ENCODE measurements at places on chromosomes 12 and 14.
A peak's percentile ranks its signal among the peaks of the same experiment; 100 is the strongest.

GRCh38 chr12:88419794-88420193 lies 160.5 kb downstream of the KITLG start:
- DNase-seq = no peak

GRCh38 chr12:70468741-70469140 lies 102.7 kb downstream of the KCNMB4 start:
- no peak for DNase-seq

GRCh38 chr12:52806169-52806811 lies 7.6 kb downstream of the KRT4 start:
- no peak for DNase-seq

DNA sequence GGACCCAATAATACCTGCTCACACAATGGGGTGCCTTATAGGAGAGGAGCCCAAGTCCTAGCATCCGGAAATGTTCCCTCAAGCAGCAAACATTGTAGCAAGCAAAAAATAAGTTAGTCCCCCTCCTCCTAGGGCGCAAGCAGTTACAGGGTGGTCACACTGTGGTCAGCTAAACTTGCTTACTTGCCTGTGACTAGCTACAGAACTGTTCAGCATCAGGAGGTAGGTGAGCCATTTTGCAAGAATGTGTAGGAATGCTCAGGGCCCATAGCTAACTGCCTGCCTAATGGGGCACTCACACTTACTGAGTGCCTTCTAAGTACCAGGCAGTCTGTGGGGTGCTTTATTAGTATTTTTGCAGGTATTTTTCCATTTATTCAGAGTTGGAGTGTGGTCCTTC lies 154.6 kb upstream of the GRIN2B start:
- no peak for DNase-seq

- DNase-seq = no peak
Observed at GRCh38 chr12:646442-647384, 16.5 kb downstream of the NINJ2 start.

GRCh38 chr12:94589591-94590001 lies 60.8 kb downstream of the TMCC3 start:
- no peak for DNase-seq

DNA sequence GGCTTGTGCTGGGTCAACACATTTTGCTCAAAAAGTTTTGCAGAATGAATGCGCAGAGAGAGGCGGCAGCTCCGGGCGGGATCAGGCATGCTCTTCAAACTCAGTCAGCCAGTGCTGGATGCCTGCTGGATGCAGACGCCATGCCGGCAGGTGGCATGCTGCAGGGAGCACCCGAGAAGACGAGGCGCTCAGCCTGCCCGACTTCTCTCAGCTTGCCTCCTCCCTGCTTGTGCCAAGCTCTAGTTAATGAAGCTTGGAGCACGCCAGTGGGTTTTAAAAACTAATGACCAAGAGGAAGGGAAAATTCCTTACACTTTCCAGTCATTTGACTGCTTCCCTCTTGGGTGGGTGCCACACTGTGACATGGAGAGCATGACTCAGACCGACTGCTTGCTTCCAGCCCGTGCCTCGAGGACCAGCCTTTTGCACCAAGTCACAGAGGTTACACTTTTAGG lies 39.8 kb downstream of the SLC24A4 start:
- DNase-seq = no peak

- no peak for DNase-seq
Observed at GRCh38 chr12:67916266-67916970, 72.8 kb upstream of the IFNG-AS1 start.

DNA sequence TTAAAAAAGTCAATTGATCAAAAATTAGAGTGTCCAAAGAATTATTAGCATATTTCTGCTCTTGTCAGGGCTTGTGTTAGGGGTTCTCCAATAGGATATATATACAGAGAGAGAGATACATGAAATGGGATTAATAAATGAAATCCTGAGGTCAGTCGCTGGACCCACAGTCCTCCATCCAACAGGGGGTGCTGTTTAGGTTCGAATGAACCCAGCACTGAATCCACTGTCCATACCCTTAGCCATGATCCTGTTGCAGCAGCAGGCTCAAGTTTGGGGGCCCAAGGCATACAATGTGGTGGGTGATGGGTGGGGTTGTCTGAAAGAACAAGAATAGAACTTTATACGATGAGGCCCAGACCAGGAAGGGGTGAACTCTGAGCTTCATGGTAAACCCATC lies 780 bp upstream of the MYO1H start:
- DNase-seq = no peak

DNA sequence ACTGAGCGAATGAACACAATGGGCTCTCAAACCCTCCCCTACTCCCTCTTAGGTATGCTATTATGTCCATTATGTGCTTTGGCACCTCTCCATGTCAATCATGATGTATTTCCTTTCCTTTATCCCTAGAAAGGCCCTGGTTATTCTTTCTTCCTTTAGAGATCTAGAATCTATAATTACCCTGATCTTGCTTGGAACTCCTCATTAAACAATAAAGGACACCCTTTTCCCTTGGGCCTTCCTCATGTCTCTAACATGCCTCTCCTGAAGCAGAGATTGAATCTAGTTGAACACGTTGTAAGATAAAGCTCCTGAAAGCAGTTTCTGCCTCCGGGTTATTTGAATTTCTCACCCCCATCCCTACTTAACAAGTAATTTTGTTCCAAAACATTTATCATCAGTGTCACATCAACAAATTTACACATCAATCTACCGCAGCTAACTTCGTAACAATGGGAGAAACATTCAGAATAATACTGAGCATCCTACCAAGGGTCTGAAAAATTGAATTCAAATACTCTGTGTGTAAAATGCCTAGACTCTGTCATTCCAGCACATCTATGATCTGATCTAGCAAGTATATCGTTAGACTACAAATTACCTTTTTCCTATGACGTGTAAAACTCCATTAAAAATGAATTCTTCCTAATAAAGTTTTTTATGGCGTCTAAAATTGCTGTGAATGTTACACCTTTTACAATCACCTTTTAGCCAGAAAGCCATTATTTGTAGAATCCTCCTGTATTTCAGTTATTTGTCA lies 5.4 kb downstream of the USP44 start:
- no peak for DNase-seq

DNA sequence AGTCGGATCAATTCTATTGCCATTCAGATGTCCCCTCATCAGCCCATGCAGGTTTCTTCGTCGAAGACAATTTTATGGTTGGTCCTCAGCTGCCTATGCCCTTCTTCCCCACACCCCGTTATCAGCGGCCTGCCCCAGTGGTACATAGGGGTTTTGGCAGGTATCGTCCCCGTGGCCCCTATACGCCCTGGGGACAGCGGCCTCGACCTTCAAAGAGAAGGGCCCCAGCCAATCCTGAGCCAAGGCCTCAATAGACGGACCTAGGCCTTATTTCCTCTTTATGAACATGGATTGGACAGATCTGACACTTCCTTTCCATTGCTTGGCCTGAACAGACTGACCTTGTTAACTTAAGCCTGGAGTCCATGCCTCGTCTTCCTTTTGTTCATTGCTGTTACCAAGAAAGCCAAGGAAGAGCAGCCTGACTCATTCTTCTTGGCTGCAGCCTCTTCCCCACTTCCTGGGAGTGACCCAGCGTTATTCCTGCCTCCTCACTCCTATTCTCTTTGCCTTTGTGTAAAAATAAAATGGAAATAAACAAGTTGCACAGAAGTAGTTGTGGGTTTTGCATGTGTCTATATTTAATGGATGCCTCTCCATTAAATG lies 156.5 kb upstream of the AMIGO2 start:
- no peak for DNase-seq

DNA sequence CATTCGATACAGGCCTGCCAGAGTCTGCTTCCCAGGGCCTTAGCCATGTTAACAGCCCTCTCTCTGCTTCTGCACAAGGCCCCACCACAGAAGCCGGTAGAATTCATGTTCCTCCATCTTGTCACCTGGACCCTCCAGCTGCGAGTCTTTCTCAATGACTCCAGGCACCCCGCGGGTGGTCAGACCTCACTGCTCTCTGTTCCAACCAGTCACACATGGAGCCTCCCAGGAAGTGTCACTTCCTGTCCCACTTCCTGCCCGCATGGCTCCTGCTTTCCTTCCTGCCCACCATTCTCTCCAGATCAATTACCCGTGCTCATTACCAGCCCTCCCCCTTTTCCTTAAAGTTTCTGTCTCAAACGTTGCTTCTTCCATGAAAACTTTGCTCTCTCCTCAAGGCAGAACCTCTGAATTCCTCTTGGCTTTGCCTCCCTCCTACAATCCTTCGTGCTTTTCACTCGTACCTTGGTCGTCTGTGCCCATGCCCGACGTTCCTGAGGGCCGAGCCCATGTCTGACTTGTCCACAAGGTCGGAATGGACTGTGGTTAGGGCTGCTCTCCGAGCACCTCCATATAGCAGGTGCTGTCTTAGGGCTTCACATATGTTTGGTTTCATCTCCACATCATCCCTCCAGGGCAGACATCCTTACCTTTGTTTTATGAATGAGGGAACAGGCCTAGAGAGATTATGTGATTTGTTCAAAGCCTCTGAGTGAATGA lies 172.1 kb downstream of the TSPAN9 start:
- no peak for DNase-seq

DNA sequence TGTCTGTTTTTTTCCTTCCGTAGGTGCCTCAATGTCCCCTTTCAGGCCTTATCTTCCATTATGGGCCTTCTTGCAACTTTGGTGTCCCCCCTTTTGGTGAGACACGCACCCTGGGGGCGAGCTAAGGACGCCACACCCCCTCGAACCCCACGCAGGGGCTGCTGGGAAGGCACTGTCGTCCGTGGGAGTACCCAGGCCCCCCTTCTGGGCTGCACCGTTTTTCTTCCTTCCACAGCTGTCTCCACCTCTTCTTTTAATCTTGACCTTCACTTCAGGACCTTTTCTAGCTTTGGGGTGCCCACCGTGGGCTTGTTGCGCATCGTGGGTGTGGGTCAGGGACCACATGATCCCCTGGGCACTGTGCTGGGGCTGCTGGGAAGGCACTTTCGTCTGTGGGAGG lies 271.8 kb downstream of the ALG10 start:
- no peak for DNase-seq

GRCh38 chr12:65327207-65328076 lies 49.0 kb downstream of the MSRB3 start:
- no peak for DNase-seq

GRCh38 chr12:24561882-24562770 lies 386.8 kb downstream of the BCAT1 start:
- no peak for DNase-seq

DNA sequence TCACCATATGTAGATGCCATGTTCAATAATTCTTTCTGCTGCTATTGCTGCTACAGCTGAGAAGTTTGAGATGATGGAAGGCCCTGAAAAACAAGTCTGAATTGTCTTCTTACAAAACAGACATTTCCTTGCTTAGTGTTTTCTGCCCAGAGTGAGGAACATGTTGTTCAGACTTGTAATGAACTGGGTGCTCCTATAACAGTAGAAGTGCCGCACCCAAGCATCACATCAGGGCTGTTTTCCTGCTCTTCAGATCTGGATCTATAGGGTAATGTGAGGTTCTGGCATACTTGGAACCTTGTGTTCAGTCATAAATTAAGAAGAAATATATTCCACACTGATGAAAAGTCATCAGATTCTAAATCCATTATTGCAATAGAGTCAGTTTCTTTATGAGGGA lies 171.9 kb upstream of the DIO2 start:
- DNase-seq = no peak

GRCh38 chr12:25971654-25972041 lies 13.2 kb downstream of the RASSF8 start:
- DNase-seq = no peak

DNA sequence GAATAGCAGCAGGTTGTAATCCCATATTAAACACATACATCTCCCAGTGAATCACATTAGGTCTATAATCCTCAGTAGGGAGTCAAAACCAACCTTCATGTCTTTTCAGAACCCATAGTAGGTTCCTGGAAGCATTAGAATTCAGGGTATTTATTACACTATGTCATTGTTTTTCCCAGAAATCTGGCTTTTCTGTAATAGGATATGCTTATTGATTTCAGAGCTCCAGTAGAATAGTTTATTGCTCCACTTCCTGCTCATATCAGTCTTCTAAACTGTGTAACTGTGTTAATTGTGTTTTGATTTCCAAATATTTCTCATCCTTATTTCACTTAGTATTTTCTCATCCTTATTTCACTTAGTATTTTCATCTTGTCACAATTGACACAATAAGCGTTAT lies 268.0 kb downstream of the CCDC59 start:
- no peak for DNase-seq

GRCh38 chr14:33781236-33781635 lies 169.6 kb downstream of the EGLN3 start:
- no peak for DNase-seq

- DNase-seq = no peak
Observed at GRCh38 chr12:52019113-52019770, 12.5 kb downstream of the TAMALIN start.

GRCh38 chr12:4261655-4262054 lies 11.9 kb upstream of the CCND2 start:
- no peak for DNase-seq

- DNase-seq = no peak
Observed at GRCh38 chr12:22313286-22313962, 21.1 kb downstream of the ST8SIA1 start.

- no peak for DNase-seq
Observed at GRCh38 chr14:51620056-51620455, 31.7 kb upstream of the FRMD6 start.

GRCh38 chr12:56687223-56688128 lies 608 bp downstream of the PTGES3 start:
- DNase-seq = peak; percentile 65

DNA sequence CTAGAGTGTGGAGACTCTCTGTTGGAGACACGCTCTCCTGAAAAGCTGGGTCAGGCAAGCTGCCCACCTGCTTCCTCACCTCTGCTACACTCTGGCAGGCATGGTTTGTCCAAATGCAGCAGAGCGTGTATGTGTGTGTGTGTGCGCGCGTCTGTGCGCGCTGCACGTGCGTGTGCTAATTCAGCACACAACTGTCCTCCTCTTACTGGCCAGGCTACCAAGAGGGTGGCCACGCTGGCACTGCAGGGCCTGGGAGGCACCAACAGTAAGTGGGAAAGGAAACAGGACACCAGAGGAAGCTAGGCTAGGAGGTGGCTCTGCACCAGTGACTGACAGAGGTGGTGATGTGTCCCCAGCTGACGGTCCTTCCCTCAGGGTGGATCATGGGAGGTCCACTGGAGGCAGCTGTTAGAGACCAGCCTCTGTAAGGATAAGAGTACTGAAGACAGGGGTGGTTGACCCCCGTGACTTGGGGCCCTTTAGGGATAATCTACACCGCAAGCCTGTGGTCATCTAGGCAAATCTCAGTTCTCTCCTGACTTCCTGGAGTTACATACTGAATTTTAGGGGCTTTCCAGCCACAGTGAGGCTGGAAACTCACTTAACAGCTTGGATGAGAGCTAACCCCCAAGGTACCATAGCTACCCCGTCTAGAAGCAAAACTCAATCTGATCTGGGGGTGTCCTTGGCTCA lies 15.6 kb upstream of the TFCP2 start:
- no peak for DNase-seq

DNA sequence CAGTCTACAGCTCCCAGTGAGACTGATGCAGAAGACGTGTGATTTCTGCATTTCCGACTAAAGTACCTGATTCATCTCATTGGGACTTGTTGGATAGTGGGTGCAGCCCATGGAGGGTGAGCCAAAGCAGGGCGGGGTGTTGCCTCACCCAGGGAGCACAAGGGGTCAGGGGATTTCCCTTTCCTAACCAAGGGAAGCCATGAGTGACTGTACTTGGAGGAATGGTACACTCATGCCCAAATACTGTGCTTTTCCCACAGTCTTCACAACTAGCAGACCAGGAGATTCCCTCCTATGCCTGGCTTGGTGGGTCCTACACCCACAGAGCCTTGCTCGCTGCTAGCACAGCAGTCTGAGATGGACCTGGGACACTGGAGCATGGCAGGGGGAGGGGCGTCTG lies 21.0 kb upstream of the ABCC9 start:
- no peak for DNase-seq

GRCh38 chr14:103186909-103187586 lies 63.8 kb downstream of the TNFAIP2 start:
- DNase-seq = no peak

- no peak for DNase-seq
Observed at GRCh38 chr12:13186302-13186701, 10.2 kb upstream of the EMP1 start.

Measured in naive thymus-derived CD8-positive, alpha-beta T cell (primary cell).